ENCODE measurements at places on chromosomes 16 and 17. TPM values are rescaled to one million over a fixed set of nuclear protein-coding genes. Genes with fewer than 3 reads are reported as not detected.

DNA sequence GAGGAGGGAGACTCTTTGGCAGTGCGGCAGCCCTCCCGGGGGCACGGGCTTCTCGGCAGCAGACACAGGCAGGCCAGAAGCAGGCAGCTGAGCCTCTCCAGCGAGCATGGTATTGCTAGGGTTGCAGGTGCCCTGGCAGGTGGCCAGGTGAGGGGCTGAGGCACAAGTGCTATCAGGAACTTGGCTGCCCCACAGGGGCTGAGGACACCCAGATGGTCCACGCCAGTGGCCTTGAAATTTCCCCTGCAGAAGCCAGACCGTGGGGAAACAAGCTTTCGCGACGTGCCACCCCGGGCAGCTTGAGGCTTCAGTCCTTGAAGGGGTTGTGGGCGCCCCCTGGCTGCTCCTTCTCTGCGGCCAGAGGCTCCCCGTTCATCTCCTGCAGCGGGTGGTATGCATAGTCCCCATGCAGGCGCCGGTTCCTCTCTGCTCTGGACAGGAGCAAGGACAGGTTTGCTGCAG lies 8.5 kb downstream of the NAGPA start:
- no peak overlapping the region for H3K27ac ChIP-seq
- peak; percentile 33 for DNase-seq
- no peaks in the 10 kb centered on the region for H3K4me1 ChIP-seq

GRCh38 chr17:55606488-55606815 lies 95.2 kb upstream of the SMIM36 start:
- H3K27me3 ChIP-seq = no peaks in the 10 kb centered on the region
- H3K4me3 ChIP-seq = no peak overlapping the region
- no peak overlapping the region for H3K27ac ChIP-seq
- peaks cover 9% of the 10 kb centered on the region for H3K4me1 ChIP-seq

GRCh38 chr17:15926039-15926740 lies 18.7 kb upstream of the ADORA2B start:
- H3K36me3 ChIP-seq = no peaks in the 10 kb centered on the region
- no peaks in the 10 kb centered on the region for H3K4me1 ChIP-seq
- no peak for DNase-seq
- no peak overlapping the region for H3K27ac ChIP-seq

GRCh38 chr17:1590029-1590746 lies 27.6 kb upstream of the PITPNA start:
- no peak overlapping the region for H3K4me3 ChIP-seq
- H3K27me3 ChIP-seq = no peaks in the 10 kb centered on the region
- peaks cover 2% of the 10 kb centered on the region for H3K4me1 ChIP-seq
- H3K36me3 ChIP-seq = no peaks in the 10 kb centered on the region
- H3K27ac ChIP-seq = no peak overlapping the region
- DNase-seq = peak; percentile 64

DNA sequence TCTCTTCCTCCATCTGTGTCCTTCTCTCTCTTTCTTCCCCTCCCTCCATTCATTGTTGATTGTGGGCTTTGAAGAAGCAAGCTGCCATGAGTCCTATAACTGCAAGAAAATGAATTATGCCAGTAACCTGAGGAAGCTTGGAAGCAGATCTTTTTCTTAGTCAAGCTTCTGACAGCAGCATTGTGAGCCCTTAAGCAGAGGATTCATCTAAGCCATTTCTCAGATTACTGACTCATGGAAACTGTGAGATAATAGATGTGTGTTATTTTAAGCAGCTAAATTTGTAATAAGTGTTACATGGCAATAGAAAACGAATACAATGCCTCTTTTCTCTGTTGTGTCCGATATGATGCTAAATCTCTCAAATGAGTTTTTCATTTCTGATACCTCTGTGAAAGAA lies 1109.7 kb downstream of the CDH11 start:
- DNase-seq = no peak
- H3K27ac ChIP-seq = no peak overlapping the region
- H3K4me3 ChIP-seq = no peak overlapping the region
- H3K4me1 ChIP-seq = no peaks in the 10 kb centered on the region

DNA sequence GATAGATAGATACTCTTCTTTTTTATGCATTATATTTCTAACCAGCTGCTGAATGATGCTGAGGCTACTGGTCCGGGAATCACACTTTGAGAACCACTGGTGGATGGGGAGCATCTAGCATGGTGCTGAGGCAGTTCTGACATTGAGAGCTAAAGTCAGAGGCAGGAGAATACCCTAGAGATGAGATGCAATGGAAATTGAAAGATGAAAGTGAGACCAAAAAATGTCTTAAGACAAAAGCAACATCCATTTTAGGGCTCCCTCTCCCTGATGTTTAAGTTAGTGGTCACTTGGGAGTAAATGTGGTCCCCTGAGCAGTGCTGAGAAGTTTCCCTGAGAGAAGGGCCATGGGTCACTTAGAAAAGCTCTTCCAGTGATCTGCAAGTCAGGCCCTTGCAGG lies 6.8 kb downstream of the PCTP start:
- no peak for DNase-seq
- no peak overlapping the region for H3K27ac ChIP-seq
- no peaks in the 10 kb centered on the region for H3K36me3 ChIP-seq
- H3K27me3 ChIP-seq = no peaks in the 10 kb centered on the region
- H3K4me1 ChIP-seq = no peaks in the 10 kb centered on the region

- no peaks in the 10 kb centered on the region for H3K4me1 ChIP-seq
- no peaks in the 10 kb centered on the region for H3K36me3 ChIP-seq
- H3K4me3 ChIP-seq = no peak overlapping the region
- H3K27ac ChIP-seq = no peak overlapping the region
Observed at GRCh38 chr17:36128411-36128978, 24.9 kb downstream of the CCL4 start.

GRCh38 chr16:58475091-58475619 lies 24.8 kb upstream of the NDRG4 start:
- H3K4me1 ChIP-seq = no peaks in the 10 kb centered on the region
- no peak for DNase-seq
- H3K36me3 ChIP-seq = no peaks in the 10 kb centered on the region
- H3K4me3 ChIP-seq = no peak overlapping the region

GRCh38 chr16:86892509-86892908 lies 314.2 kb downstream of the FOXL1 start:
- H3K27ac ChIP-seq = no peak overlapping the region
- H3K4me3 ChIP-seq = no peak overlapping the region
- no peaks in the 10 kb centered on the region for H3K4me1 ChIP-seq
- no peaks in the 10 kb centered on the region for H3K36me3 ChIP-seq
- no peaks in the 10 kb centered on the region for H3K27me3 ChIP-seq

Gene PDE6G
- total RNA-seq = not detected

Gene SEZ6L2
- 3.1 TPM for total RNA-seq

Gene HOXB5
- total RNA-seq = 2.8 TPM

Gene MEAK7
- total RNA-seq = 19.8 TPM
